Activated naive CD4-positive, alpha-beta T cell (primary cell): ENCODE measurements at places on chromosomes 5 and 9.

- no peak for DNase-seq
Measured at GRCh38 chr5:72093217-72093616, 14.1 kb upstream of the MAP1B start.

DNA sequence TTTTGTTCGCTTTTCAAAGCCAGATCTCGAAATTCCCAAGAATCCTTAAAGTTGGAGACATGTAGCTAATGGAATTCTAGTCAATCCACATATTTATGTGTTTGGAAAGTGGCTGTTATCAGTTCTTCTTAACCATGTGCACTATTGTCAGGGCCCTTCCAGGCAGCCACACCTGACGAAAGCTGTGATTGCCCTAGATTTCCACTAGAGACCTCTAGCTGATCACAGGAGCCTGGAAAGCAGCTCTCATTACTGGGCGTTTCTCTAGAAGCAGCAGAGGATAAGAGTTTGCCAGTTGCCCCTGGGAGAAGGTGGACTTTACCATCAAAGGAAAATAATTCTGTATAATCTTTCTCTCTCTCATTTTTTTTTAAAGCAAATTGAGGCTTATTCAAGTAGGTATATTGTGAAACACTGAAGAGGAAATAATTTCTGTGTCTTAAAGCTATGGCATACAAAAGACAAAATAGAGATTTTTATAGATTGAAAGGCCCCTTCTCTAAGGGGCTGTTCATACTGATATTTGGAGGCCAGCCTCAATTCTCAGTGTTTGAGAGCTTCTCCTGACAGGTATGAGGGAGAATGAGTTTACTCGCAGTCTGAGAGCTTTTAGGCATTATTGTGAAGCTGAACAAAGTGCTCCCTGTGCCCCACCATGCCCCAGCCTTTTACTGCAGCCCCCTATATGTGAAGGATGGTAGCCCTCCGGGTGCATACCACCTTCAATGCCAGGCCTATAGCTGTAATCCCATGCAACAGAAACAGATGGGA, 405.4 kb upstream of the ACTBL2 start:
- no peak for DNase-seq

GRCh38 chr5:33852319-33852718, 39.5 kb downstream of the ADAMTS12 start:
- no peak for DNase-seq

- DNase-seq = no peak
Measured at GRCh38 chr5:1239505-1240251, 14.5 kb downstream of the SLC6A18 start.

GRCh38 chr9:133701321-133701980, 36.7 kb downstream of the SARDH start:
- DNase-seq = no peak

DNA sequence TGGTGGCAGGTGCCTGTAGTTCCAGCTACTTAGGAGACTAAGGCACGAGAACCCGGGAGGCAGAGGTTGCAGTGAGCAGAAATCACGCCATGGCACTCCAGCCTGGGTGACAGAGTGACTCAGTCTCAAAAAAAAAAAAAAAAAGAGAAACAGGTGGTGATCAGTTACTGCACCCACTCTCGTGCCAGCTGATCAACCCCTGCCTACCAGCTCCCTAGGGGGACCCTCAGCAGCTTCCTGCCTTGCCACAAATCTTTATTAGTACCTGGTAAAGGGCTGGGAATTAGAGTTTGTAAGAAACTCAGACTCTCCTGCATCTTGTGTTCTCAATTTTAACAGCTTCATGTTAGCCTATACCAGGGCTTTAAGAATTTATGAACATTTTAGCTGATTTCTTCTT, 914.9 kb downstream of the EFNA5 start:
- no peak for DNase-seq

GRCh38 chr5:58348996-58349728, 110.7 kb downstream of the PLK2 start:
- no peak for DNase-seq

- DNase-seq = no peak
Measured at GRCh38 chr9:89802781-89803355, 198.1 kb downstream of the GADD45G start.

GRCh38 chr5:102946971-102947370, 173.0 kb downstream of the GIN1 start:
- DNase-seq = no peak

DNA sequence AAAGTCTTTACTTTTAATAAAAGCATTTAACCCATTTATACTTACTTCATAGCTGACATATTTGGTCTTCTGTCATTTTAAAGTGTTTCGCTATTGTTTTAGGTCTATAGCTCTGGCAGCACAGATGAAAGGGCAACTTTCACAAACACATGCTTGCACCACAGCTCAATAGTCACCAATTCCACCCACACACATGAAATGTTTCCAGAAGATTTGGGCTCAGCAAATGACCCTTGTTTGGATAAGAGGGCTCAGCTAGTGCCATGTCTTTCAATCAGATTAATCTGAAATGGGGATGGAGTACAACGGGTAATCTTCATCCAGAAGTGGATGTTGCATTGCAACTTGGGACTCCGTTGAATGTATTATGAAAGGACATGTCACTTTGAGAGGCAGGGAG, 176.0 kb downstream of the FGF18 start:
- no peak for DNase-seq

- no peak for DNase-seq
Measured at GRCh38 chr5:73436535-73437100, 12.0 kb downstream of the FOXD1 start.

- no peak for DNase-seq
Measured at GRCh38 chr9:15249042-15249818, 57.8 kb downstream of the TTC39B start.

- no peak for DNase-seq
Measured at GRCh38 chr5:166068547-166069335, 2222.7 kb upstream of the WWC1 start.
